Esophagus muscularis mucosa (tissue), 4 donors: ENCODE measurements at places on chromosomes 6 and 20. TPM values are rescaled to one million over a fixed set of nuclear protein-coding genes. Genes with fewer than 3 reads are reported as not detected.

DNA sequence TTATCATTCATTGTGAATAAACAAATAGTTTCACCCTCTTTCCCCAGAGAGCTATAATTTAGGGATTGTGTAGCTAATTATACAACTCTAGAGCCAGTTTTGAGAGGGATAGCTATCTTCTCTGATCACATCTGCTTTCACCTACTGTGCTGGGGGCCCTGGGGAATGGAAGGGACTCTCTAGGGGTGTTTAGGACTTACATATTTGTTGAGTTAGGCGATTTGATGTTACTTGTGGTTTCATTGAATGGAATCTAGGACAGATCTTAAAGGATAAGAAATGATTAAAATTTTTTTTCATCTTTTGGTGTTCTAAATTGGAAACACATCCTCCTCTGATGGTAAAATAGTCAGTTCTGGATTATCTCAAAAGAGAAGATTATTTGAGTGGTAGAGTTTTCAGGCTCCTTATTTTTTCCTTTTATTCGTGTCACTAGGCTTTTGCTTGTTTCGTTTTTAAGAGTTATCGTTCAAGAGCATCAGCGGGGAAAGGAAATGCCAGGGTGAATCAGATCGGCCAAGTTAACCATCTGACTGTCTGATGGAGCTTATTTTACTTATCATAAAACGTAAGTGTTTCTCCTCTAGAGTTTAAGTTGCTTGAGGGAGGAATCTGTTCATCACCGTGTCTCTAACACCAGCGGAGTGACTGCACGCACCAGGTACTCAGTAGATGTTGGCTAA lies 236.7 kb downstream of the FARS2 start:
- H3K27ac ChIP-seq, result no peak overlapping the region
- H3K36me3 ChIP-seq, result no peaks in the 10 kb centered on the region
- no peaks in the 10 kb centered on the region for H3K27me3 ChIP-seq
- H3K4me3 ChIP-seq, result no peak overlapping the region

- no peak overlapping the region for H3K27ac ChIP-seq
- peaks cover 5% of the 10 kb centered on the region for H3K4me1 ChIP-seq
- no peaks in the 10 kb centered on the region for H3K27me3 ChIP-seq
- H3K36me3 ChIP-seq, result no peaks in the 10 kb centered on the region
- H3K4me3 ChIP-seq, result no peak overlapping the region
Measured at GRCh38 chr6:83827050-83827449, 26.1 kb upstream of the RIPPLY2 start.

DNA sequence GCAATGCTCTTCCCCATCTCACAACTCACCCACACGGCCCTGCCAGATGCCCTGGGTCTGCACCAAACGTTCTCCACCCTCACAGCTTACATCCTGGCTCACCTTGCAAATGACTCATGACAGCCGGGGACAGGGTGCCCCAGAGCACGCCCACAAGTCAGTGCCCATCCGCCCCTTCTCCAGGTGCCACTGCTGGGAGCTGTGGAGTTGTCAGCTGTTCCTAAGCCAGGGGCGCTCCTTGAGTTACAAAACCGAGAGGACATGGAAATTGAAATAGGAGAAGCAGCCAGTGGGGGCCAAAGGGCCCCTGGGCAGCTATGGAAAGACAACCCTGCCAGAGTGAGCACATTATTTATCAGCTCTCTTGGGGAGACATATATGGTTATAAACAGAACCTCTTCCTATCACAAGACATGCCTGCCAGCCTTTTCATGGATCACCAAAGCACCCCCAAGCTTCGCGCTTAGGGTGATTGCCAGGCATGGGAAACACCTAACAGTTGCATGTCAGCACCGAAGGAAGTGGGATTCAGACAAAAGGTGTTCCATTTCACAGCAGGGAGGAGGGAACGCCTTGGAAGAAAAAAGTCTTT lies 236.8 kb downstream of the LY86 start:
- peaks cover 7% of the 10 kb centered on the region for H3K4me1 ChIP-seq
- no peak overlapping the region for H3K27ac ChIP-seq
- no peak overlapping the region for H3K4me3 ChIP-seq

The SIGLEC1 gene
- total RNA-seq, result 13.8 TPM

The GPR6 gene
- total RNA-seq, result not detected

GRCh38 chr20:2130683-2131082 lies 29.1 kb downstream of the STK35 start:
- H3K27ac ChIP-seq, result no peak overlapping the region
- no peaks in the 10 kb centered on the region for H3K36me3 ChIP-seq
- H3K27me3 ChIP-seq, result no peaks in the 10 kb centered on the region
- H3K4me3 ChIP-seq, result no peak overlapping the region

DNA sequence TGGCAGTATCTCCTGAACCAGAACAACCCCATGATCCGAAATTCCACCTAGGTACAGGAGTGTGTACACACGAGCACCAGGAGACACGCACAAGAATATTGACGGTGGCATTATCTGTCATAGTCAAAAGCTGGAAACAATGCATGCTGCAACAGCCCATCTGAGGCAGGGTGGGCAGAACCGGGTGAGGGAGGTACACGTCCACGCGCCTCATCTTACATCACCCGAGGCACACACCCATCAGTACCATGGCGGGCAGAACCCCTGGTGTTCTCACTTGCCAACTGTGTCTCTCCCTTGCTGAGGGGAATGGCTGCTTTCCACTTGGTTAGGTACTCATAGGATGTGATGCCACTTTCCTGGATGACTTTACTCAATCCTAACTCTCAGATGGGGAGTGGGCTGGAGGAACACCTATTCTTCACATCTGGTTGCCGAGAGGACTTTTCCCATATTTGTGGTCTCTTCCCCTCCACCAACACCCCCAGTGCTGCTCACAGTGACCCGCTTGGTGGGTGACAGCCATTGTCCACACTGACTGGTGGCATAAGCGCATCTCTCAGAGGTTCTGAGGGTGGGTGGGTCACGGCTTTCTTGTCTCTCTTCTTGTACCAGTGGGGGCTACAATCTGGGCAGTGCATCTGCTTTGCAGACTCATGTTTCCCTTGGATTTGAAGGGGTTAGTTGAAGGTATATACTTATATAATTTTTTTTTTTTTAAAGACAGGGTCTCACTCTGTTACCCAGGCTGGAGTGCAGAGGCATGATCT lies 13.5 kb downstream of the PPP1R3G start:
- H3K4me1 ChIP-seq, result peaks cover 12% of the 10 kb centered on the region
- H3K27me3 ChIP-seq, result no peaks in the 10 kb centered on the region
- no peaks in the 10 kb centered on the region for H3K36me3 ChIP-seq
- H3K4me3 ChIP-seq, result no peak overlapping the region
- no peak overlapping the region for H3K27ac ChIP-seq

The PKIG gene
- 319 TPM for total RNA-seq

The COL12A1 gene
- 314 TPM for total RNA-seq

The LST1 gene
- 1.9 TPM for total RNA-seq

DNA sequence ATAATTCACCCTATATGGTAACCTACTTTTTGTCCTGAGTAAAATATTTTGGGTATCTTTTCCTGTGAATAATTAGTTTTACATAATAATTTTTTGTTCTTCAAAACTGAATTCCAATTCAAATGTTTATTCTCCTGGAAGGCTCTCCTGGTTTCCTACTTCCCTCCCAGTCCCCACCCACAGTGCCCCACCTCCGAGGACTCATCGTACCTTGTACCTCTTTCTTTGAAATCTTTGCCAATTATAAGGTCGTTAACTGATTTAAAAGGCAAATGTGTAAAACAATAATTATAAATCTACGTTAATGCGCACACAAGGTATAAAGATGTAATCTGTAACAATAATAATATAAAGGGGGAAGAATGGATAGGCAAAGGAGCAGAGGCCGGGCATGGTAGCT lies 40.5 kb upstream of the VEGFA start:
- no peaks in the 10 kb centered on the region for H3K4me1 ChIP-seq
- H3K27me3 ChIP-seq, result no peaks in the 10 kb centered on the region
- H3K36me3 ChIP-seq, result no peaks in the 10 kb centered on the region
- H3K4me3 ChIP-seq, result no peak overlapping the region

DNA sequence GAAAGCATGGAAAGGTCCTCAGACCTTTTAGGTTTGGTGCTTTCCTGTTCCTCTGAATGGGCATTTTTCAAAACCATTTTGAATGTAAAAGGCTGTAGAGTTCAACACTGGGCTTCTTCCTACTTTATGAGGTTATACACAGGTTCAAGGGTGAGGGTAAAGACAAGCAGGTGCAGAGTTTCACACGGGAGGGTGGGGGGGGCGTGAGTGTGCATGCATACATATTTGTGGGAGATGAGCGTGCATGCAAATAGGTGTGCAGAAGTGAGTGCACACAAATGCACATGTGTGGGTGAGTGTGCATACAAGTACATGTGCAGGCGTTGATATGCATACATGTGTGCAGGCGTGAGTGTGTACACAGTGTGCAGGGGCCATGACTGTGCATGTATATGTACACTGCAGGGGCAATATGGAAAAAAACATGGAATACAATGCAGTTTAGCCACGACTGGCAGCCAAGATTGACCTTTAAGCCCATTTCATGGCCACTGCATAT lies 183.1 kb downstream of the GMPR start:
- no peak overlapping the region for H3K27ac ChIP-seq
- H3K4me1 ChIP-seq, result peaks cover 18% of the 10 kb centered on the region
- no peaks in the 10 kb centered on the region for H3K27me3 ChIP-seq
- DNase-seq, result no peak

DNA sequence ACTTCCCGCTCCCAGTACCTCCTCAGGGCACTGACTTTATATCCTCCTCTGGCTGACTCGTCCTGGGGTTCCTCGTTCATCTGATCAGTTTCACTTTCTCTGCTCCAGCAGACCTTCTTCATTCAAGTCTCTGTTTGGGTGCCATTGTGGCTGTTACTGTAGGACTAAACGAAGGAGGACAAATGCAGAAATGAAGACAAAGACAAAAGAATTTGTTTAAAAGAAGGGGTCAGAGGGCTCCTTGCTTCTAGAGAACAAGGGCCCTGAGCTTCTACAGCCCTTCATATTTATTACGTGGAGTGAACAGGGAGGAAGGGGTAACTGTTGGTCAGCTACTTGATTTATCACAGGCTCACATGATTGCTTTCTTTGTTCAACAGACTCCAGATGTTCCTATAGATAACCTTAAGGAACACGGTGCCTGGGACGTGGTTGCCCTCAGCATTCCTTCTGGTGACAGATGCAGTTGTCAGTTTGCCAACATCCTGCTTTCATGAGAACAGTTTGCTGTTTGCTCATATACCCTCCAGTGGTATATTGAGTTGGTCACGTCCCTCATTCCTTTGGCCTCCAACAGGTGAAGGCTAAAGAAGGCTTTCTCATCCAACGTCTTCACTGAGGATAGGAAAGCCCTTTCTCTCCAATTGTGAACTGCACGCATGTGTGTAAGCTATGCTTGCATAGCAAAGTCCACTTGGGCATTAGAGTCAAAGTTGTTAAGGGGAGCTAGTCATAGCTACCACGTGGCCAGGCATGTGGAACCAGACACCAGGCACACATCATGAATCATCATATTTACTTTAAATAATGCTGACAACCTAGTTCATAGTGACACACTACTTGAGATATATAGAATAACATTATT lies 69.1 kb upstream of the BTN3A2 start:
- H3K27ac ChIP-seq, result no peak overlapping the region
- no peak overlapping the region for H3K4me3 ChIP-seq
- no peak for DNase-seq
- H3K36me3 ChIP-seq, result no peaks in the 10 kb centered on the region
- no peaks in the 10 kb centered on the region for H3K27me3 ChIP-seq

The CST3 gene
- 2,021 TPM for total RNA-seq

DNA sequence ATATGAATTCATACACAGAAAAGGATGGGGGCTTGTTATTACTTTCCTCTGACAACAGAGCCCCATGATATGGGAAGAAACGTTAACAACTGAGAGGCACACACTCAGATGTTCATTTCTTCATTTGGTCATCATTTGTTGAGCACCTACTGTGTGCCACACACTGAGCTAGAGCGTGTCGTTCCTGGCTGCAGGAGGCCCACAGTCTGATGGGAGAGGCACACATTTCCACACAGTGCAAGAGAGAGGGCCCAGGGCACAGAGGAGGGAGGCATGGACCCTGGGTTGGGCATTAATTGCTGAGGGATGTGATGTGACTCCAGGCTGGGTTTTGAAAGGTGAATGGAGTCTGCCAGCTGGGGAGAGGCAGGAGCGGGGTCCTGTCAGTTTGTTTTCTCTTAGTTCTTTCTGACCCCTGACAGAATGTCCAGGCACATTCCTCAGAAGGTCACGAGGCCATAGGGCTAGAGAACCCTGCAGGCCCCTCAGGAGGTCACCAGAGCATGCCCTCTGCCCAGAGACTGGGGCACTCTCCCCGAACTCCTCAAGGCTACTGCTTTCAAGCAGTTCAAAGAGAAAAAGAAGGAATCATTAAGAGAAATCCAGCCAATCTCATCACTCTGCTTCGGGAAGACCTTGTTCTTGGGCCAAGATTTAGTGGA lies 216.2 kb downstream of the UST start:
- no peak overlapping the region for H3K27ac ChIP-seq
- DNase-seq, result no peak
- H3K36me3 ChIP-seq, result no peaks in the 10 kb centered on the region
- H3K27me3 ChIP-seq, result no peaks in the 10 kb centered on the region
- no peak overlapping the region for H3K4me3 ChIP-seq

DNA sequence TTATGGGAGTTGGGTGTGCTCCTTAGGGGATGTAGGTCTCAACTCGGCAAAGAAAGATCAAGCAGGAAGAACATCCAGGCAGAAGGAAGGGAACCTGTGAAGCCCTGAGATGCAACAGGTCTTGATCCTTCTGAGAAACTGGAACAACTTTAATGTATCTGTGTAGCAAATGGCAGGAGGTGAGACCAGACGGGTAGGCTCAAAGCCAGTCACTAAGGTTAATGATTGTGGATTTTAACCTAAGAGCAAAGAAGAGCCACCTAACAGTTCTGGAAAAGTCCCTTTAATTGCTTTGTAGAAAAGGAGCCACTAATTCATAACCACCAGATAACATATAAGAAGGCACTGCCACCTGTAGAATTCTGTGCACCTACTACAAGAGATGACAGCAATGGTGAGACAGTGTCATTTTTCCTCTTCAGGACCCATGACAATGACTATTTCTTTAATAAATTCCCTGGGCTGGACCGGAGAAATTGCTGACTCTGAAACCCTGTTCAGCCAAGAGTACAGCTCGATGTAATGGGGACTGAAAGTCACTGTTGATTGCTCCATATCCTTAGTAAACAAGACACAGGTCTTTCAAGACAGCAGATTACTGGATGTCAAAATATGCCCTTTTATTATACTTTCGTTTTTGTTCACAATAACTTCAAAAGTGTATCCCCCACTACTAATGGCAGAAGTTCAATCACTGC lies 326.2 kb downstream of the CBLN4 start:
- no peak for DNase-seq
- H3K27ac ChIP-seq, result no peak overlapping the region
- H3K4me1 ChIP-seq, result no peaks in the 10 kb centered on the region
- H3K4me3 ChIP-seq, result no peak overlapping the region
- H3K36me3 ChIP-seq, result no peaks in the 10 kb centered on the region
- H3K27me3 ChIP-seq, result no peaks in the 10 kb centered on the region

The LY6G6C gene
- not detected for total RNA-seq

The TM9SF4 gene
- total RNA-seq, result 19.9 TPM

GRCh38 chr6:75206576-75207342 lies 906 bp upstream of the COL12A1 start:
- H3K27me3 ChIP-seq, result no peaks in the 10 kb centered on the region
- H3K36me3 ChIP-seq, result no peaks in the 10 kb centered on the region
- H3K27ac ChIP-seq, result peak overlapping the region; percentile 96
- peaks cover 48% of the 10 kb centered on the region for H3K4me1 ChIP-seq
